Effector CD8-positive, alpha-beta T cell (primary cell): ENCODE measurements at places on chromosomes 6 and 20.

GRCh38 chr20:37917461-37917860 lies 14.5 kb downstream of the VSTM2L start:
- no peak for DNase-seq

GRCh38 chr20:53654932-53655624 lies 61.4 kb upstream of the ZNF217 start:
- no peak for DNase-seq

GRCh38 chr6:2579241-2579761 lies 171.4 kb downstream of the MYLK4 start:
- no peak for DNase-seq

- DNase-seq = no peak
Measured at GRCh38 chr6:98827295-98828159, 6.8 kb upstream of the POU3F2 start.

DNA sequence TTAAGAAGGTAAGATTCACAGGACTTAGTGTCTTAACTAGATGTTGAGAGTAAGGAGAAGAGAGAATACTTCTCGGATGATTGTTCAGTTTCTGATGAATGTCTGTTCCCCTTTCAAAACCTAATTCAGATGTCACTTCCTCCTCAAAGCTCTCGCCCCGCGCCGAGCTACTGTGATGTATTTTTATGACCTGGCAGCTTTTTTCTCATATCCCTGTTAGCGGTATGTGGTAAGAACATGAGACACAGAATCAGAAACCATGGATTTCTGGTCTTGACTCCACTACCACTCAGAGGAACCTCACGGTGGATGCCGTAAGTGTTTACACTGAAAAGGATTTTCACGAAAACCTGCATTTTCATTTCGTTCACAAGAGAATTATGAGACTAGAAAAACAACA lies 48.4 kb downstream of the CEP43 start:
- DNase-seq = no peak

- no peak for DNase-seq
Measured at GRCh38 chr20:63087872-63088680, 81.3 kb upstream of the BHLHE23 start.

- DNase-seq = no peak
Measured at GRCh38 chr6:11129908-11130565, 18.5 kb upstream of the ERVFRD-1 start.

DNA sequence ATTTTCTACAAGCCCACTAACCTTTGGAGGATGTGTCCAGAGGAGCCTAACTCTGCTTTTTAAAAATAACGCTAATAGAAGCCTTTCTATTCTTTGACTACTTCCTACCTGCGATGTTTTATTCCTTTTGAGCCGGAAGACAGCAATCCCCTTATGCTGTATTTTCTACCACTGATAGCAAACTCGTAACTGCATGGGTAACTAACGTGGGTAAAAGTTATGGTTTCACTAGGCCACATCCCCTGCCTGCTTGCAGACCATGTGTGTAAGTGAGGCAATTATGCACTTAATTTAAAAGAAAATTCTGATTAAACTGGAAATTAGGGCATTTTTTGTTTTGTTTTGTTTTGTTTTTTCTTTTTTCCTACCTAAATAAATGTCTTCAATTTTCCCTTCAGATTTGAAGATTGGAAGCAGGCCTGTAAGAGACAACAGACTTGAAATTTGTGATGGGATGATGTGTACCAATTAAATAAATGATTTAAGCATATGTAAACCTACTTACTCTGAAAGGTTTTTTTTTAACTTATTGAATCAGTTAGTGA lies 931 bp downstream of the UFL1 start:
- no peak for DNase-seq

- DNase-seq = no peak
Measured at GRCh38 chr6:340991-341827, 48.9 kb downstream of the DUSP22 start.

GRCh38 chr6:152207915-152208714 lies 400.6 kb downstream of the ESR1 start:
- DNase-seq = no peak

DNA sequence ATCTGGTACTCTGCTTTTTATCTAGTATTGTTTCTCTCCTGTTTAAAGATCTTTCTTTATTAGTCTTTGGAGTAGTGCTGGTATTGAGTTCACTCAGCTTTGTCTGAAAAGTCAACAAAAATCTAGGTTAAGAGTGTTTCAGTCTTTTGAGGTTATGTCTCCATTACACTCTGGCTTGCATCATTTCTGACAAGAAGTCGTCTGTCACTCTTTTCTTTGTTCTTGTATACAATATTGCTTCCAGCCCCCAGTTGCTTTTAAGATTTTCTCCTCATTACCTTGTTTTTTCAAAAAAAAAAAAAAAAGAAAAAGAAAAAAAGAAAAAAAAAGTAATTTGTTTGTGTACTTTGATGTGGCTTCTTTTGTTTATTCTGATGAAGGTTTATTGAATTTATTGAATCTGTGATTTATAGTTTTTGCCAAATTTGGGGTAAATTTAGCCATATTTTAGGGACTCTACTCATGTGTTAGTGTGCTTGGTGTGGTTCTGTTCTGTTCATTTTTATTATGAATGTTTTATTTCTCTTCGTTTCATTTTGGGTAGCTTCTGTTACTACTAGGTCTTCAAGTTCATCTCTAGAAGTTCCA lies 408.9 kb downstream of the CDKAL1 start:
- no peak for DNase-seq

DNA sequence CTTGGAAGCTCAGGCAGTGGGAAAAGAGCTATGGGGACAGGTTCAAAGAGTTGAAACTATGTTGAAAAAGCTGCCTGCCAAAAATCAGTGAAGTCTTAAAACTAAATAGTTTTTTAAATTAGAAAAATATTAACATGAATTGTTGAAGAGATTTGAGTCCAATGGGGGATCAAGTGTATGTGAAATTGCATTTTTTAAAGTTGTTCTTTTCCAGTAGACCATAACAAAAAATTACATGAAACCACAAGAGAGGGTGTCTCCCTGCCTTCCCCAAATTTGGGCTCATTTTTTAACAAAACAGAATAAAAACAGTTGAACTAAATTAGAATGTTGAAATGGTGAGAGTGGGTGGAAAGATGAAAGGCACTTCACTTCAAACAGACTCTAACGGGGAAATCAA lies 31.5 kb upstream of the COL10A1 start:
- no peak for DNase-seq

- no peak for DNase-seq
Measured at GRCh38 chr6:137213331-137213740, 5.8 kb downstream of the IFNGR1 start.

DNA sequence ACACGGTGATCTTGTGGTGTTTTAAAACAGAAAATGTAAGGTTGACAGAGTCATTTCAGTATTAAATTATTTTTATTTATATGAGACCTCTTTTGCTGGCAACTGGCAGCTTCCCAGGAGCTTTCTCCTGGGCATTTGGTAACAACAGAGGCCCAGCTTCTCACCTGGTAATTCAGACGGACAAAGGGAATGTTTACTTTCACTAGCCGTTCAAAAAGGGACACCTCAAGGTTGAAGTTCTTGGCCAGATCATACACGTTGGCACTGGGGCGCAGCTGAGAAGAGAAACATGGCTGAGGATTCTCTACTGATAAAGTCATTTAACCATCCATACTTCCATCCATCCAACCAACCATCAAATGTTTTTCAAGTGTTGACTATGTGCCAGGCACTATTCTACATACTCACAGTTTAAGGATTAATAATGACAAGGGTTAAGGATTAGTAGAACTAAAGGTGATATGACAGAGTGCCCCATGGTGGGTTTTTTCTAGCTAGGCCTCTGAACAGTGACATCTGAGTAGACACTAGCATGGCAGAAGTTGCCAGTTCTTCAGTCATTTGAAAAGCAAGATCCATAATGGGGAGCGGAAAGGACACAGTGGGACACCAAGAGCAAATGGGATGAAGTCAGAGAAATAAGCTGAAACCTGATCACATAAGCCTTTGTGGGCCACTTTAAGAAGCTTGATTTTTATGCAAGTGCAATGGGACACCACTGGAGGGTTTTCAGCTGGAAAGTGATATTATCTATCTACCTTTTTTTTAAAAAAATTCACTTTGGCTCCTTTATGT lies 25.1 kb downstream of the ZNFX1 start:
- no peak for DNase-seq

- DNase-seq = no peak
Measured at GRCh38 chr20:15081261-15081660, 743.8 kb upstream of the FLRT3 start.

DNA sequence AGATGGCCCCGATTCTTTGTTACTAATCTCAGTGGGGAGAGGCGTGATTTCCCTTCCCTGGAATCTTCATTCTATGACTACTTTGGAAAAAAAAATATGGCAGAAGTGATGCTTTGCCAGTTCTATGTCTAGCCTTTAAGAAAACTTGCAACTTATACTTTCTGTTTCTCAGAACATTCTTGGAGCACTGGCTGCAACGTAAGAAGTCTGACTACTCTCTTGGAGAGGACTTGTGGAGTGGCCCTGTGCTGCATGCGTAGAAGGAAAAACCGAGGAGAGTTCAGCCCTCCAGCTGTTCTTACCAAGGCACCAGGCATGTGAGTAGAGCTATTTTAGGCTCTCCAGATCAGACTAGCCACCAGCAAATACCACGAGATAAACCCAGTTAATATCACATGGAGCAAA lies 77.6 kb upstream of the STXBP5 start:
- no peak for DNase-seq

DNA sequence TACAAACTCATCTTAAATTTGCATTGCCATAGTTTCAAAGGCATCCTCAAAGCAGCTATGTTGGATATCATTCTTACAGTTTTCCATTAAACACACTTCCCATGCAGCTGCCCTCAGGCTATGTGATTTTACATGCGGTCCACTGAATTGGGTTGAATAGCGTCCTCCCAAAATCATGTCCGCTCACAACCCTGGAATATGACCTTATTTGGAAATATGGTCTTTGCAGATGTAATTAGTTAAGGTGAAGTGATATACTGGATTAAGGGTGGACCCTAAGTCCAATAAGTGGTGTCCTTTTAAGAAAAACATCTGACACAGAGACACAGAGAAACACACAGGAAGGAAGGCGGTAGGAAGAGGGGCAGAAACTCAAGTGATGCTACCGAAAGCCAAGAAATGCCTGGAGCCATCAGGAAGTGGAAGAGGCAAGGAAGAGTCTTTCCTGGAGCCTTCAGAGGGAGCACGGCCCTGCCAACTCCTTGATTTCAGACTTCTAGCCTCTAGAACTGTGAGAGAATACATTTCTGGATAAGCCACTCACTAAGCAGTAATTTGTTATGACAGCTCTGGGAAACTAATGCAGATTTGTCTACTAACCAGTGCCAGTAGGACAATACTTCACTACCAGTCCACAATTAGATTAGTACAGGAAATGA lies 42.7 kb upstream of the NHSL1 start:
- no peak for DNase-seq

GRCh38 chr20:15476186-15476585 lies 1097.1 kb downstream of the KIF16B start:
- no peak for DNase-seq

- DNase-seq = no peak
Measured at GRCh38 chr6:158060455-158061360, 79.0 kb downstream of the SYNJ2 start.

DNA sequence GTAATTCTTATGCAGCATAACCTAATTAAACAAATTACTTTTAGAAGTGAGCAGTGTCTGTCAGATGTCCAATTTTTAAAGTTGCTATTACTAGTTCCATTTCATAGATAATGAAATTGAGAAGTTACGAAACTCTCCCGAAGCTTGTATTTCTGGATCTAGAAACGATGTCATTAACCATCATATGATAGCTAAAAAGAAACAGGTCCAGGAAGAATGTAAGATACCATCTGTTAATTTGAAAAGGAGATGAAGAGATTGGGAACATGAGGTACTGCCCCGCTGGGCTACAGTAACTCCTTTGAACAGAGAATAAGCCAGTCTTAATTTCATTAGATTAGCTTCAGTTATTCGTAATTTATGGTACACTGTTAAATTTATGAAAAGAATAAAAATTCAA lies 47.5 kb upstream of the TMX4 start:
- no peak for DNase-seq

- DNase-seq = no peak
Measured at GRCh38 chr6:106860940-106861339, 113.6 kb downstream of the CD24 start.

- no peak for DNase-seq
Measured at GRCh38 chr20:20407891-20408805, 40.2 kb downstream of the INSM1 start.

GRCh38 chr6:4136354-4136831 lies 1.0 kb upstream of the ECI2 start:
- no peak for DNase-seq

GRCh38 chr20:1775117-1775516 lies 117.5 kb upstream of the SIRPG start:
- no peak for DNase-seq

GRCh38 chr6:167572106-167572505 lies 247.2 kb downstream of the TTLL2 start:
- no peak for DNase-seq

- DNase-seq = peak; percentile 9
Measured at GRCh38 chr20:17648791-17649730, 33.0 kb downstream of the RRBP1 start.

- DNase-seq = no peak
Measured at GRCh38 chr20:60063739-60064380, 105.6 kb downstream of the CDH26 start.

GRCh38 chr20:17852323-17852722 lies 116.3 kb downstream of the SNX5 start:
- no peak for DNase-seq

- DNase-seq = no peak
Measured at GRCh38 chr6:83432636-83433035, 1.8 kb upstream of the ME1 start.

DNA sequence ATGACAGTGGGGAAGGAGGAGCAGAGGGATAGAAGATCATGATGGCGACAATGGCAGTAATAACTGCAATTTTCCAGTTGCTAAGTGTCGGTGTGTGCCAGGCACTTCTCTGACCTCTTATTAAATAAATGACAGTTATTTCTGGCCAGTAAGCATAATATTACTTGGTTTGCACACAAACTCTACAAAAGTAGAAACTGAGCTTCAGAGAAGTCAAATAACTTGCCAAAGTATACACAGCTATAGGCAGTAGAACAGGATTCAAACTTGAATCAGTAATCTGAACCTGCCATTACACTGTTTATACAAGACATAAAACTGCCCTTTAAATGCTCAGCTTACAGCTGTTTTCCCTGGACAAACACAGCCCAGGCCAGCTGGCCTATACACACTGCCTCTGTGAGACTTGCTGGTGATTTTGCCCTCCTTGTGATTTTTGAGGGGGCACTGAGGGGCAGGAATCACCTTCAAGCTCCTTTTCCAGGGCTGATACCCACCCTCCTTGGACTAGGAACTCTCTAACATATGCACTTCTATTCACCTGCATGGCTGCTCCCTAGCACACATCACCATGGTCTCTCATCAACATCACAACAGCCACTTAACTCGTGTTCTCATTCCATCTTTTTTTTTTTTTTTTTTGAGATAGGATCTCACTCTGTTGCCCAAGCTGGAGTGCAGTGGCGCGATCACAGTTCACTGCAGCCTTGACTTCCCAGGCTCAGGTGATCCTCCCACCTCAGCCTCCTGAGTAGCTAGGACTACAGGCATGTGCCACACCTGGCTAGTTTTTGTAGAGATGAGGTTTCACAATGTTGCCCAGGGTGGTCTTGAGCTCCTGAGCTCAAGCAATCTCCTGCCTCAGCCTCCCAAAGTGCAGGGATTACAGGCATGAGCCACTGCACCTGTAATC lies 63.6 kb downstream of the SLC23A2 start:
- DNase-seq = no peak

- no peak for DNase-seq
Measured at GRCh38 chr6:14270925-14271788, 153.6 kb downstream of the CD83 start.

- no peak for DNase-seq
Measured at GRCh38 chr20:19427480-19427879, 215.0 kb downstream of the SLC24A3 start.

- DNase-seq = no peak
Measured at GRCh38 chr6:138957484-138957883, 30.6 kb downstream of the REPS1 start.
